ENCODE measurements at places on chromosomes 16 and 17.

DNA sequence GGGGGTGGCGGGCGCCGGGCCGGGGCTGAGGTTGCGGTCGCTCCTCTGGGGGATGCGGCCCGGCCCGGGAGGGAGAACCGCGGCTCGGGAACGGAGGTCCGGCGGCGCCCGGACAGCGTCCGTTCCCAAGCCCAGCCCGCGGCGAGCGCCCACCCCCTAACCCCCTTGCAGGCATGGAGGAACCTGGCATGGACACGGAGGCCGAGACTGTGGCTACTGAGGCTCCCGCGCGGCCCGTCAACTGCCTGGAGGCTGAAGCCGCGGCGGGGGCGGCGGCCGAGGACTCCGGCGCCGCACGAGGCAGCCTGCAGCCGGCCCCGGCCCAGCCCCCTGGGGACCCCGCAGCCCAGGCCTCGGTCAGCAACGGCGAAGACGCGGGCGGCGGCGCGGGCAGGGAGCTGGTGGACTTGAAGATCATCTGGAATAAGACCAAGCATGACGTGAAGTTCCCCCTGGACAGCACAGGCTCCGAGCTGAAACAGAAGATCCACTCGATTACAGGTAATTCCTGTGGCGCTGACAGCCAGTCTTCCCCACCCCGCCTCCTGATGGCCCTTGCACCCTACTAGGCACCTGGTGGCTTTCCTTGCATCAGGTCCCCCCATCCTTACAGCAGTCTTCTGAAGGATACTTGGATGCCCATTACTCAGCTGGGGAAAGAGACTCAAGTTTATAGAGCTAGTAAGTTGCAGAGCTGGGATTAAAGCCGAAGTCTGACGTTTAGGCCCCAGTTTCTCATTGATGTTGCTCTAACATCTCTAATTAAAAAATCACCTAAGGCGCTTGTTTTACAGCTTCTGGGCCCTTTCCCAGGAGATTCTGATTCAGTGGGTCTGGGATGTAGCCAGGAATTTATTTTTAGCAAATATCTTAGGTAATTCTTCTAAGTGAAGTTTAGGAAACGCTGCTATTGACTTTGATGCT is 514 bp downstream of the UBFD1 start:
- no peak for DNase-seq

- DNase-seq = no peak
Measured at GRCh38 chr17:4369557-4370230, 3.2 kb upstream of the UBE2G1 start.

DNA sequence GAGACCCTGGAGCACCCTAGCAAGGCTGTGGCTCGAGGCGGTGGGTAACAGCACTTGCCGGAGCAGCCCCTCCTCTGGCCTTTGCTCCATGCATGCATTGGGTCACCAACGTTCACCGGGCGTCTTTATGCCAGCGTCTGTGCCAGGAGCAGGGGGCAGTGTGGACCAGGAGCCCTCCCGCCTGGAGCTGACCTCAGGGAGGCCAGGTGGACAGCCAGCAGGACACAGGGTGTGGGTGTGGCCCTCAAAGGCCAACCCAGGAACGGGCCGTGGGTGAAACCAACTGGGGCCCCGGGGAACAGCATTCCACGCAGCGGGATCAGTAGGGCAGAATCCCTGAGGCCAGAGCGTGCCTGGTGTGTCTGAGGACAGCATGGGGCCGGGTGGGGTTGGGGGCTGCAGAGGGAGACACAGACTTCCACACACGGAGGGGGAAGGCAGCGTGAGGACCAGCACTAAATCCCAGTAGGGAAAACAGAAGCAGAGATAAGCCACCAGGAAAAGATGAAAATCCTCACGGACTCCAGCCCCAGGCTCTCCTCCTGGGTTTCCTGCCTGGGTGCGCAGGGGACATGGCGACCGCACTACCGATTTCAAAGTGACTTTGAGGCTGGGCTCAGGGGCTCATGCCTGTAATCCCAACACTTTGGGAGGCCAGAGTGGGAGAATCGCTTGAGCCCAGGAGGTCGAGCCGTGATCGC is 2.9 kb upstream of the CD7 start:
- no peak for DNase-seq

- no peak for DNase-seq
Measured at GRCh38 chr16:11020792-11021551, 76.6 kb downstream of the CLEC16A start.

- no peak for DNase-seq
Measured at GRCh38 chr16:67943619-67944504, at the start of gene LCAT. Gene LCAT, minus strand, starts transcription at chr16:67944120. Its CDS starts 19 bp downstream, at chr16:67944101.

GRCh38 chr16:75261590-75262078 is 10.2 kb upstream of the BCAR1 start:
- DNase-seq = no peak
